Stimulated activated CD8-positive, alpha-beta memory T cell treated with anti-CD3 and anti-CD28 coated beads, Interleukin-15, amount 100 ng/mL, for 24 hours (primary cell): ENCODE measurements at places on chromosomes 4 and X.

DNA sequence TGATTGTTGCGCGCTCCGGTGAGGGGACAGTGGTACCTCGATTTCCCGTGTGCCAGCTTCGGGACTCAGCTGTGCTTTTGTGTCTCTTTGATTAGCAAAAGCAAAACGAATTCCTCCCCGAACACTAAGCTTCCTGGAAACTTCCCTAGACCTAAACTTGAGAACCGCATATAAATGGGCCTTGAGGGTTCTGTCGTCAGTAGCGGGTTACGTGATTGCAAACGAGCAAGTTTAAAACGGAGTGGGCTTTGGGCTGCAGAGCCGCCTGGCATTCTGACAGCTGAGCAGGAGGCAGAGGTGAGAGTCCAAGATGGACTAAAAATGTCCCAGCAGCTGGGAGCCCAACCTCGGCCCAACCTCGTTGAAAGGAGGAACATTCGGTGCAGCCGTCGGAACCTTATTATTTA is 1.2 kb upstream of the TAPT1 start:
- no peak for DNase-seq

DNA sequence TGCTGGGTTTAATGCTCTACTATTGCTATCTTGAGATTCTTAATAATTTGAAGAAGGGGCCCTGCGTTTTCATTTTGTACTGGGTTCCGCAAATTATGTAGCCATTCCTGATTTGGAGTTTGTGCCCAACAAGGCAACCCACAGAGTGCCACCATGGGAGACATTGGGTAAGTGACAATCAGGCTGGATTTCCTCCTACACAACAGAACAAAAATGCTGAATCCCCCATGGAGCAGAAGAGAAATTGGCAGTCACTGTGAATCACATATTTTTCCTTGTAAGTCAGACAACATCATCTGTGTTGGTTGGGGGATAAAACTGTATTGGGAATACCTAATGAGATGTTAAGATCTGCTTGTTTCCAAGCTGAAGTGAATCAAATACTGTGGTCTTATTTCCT is 80.9 kb downstream of the CNGA2 start:
- no peak for DNase-seq

- no peak for DNase-seq
Observed at GRCh38 chr4:152961773-152962115, 25.6 kb downstream of the FHDC1 start.

DNA sequence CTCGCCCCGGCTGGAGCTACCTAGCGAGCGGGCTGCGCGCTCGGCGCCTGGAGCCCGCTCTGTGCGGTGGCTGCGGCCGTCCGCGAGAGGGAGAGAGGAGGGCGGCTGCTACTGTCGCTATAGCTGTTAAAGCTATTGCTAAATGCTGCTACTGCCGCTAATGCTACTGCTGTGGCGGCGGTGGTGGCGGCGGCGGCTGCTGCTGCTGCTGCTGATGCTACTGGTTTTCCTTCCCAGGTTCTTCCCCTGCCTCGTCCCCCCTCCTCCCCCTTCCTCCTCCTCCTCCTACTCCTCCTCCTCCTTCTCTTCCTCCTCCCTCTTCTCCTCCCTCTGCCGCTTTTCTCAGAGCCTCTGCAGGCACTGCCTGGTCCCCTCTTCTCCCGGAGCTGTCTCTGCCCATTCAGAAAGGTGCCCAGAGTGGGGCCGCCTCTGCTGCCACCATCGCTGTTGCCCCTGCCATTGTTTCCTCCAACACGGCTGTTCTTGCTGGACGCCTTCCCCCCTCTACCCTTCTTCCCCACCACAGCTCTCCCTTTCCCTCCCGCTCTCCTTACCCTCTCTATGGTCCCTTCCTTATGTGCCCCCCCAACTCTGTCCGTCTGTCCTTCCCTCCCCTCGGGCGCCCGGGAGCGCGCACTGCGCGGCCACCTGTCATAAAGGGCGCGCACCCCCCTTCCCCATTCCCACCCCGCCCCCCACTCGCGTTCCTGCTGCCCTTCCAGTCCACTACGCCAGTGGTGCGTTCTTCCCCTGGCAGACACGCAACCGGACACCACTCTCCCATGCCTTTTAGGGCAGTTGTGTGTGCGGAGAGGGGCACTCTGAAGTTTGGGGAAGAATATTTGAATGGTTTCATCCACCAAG is at the start of gene NEXMIF:
NEXMIF (minus strand) TSS at position 228 of the 864 bp plus-strand sequence.
- DNase-seq: no peak

DNA sequence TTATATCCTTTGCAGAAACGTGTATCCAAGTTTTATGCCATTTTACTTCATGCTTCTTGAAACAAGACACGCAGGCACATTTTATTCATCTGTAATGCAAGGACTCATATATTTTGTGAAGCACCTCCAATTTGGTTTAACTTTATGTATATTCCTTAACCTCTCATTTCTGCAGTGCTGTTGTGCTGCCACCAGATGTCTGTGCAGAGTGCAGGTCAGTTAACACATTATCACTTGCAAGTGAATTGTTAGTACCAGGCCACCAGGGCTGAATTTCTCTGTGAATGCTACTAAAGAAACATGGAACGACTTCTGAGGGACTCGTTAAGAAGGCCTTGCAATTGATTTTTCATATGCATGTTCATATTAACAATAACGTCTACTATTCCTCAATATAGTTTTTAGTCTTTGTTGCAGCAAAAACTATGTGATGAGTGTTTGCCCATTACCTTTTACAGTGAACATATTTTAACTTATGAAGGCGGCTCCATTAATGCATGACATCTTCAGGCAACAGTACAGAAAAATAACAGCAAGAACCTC is 770.3 kb downstream of the NLGN4X start:
- DNase-seq: no peak

GRCh38 chr4:76308548-76308947 is 2.0 kb downstream of the STBD1 start:
- DNase-seq: no peak

DNA sequence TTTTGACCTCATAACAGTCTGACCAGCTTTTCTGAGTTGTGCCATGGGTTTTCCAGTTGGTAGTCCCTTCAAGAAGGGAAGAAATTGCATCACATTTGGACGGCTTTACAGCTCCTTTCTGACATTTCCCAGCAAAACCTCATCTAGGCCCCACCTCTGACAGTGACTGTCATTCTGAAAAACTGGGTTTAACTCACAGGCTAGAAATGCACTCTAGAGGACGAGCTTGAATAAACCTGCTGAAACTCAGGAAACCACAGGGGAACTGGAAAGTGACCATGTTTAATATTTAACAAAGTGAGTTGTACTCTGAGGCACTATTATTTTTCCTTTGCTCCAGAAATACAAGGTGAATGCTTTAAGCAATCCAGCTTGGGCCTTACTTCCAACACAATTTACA is 434.3 kb upstream of the RASGEF1B start:
- DNase-seq: no peak

DNA sequence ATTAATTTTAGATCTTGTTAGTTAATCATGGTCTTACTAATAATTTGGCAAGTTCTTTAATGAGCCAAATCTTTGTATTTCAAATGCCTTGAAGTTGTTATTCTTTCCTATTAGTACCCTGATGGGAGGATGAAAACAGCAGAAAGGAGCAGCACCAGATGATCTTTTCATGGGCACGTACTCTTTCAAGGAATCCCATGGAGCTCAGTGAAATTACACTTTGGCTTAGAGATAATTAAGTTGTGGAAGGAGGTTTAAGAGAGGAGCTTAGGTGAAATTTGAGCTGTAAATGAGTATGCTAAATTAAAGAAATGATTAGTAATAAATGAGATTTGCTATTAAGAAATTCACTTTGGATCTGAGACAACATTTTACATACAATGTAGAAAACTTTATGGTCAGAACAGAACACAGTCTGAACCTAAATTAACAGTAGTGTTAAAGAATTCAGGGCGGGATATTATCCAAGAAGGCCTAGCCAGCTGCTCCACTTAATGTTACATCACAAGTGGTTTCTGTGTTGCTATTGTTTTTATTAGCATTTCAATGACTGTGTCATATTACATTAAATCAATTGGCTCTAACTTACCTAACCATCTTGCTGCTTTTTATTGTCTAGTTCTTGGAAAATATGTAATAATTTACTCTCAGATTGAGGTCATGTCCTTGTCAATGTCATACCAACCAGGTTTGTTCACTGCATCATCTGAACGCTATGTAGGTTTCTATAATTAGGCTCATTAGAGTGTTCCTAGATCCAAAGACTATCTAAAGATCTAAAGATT is 3.9 kb downstream of the MTHFD2L start:
- DNase-seq: no peak

- no peak for DNase-seq
Observed at GRCh38 chr4:94076498-94076897, 131.2 kb upstream of the SMARCAD1 start.

DNA sequence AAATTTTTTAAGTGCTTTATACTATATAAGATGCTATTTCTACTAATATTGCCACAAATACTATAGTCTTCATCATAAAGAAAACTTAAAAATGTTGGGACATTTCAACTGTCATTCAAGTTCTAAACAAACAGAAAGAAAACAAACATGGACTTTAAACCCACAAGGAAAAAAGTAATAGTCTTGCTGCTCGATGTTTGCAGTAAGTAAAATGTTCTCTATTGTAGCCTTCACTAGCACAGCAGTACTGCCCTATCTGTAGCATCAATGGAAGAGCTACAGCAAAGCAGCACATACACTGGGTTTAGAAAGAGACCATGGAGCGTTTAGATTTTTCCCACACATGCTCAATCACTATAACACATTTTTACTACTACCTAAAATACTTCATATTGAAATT is 146.8 kb downstream of the KLHL13 start:
- no peak for DNase-seq

DNA sequence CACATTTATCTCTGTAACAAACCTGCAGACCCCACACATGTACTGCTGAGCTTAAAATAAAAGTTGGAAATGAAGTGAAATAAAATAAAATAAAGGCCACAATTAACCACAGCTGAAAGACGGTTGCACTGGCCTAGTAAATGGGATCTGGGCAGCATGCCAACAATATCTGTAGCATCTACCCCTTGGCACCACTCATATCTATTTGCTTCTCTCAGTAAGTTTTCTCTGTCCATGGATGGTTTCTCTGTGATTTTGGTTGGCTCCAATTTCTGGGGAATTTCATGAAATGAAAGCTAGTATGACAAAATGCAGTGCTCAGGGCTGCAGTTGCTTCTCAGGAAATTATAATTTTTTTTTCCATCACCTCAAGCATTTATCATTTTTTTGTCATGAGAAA is 172.0 kb upstream of the IL15 start:
- DNase-seq: no peak

DNA sequence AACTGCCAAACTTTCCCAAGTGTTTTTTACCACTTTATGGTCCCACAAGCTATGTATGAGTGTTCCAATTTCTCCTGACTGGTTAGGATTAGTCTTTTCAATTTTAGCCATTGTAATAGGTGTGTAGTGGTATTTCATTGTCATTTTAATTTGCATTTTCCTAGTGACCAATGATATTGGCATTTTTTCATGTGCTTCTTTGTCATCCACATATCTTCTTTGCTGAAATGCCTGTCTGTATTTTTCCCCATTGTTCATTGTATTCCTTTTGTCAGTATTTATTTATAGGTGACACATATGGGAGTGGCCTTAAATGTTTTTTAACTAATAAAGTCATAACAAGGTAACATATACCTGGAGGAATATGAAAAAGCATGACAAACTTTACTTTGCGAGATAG is 9.2 kb upstream of the UBE2D3 start:
- DNase-seq: no peak

GRCh38 chr4:148034813-148035212 is 302.9 kb downstream of the ARHGAP10 start:
- no peak for DNase-seq

DNA sequence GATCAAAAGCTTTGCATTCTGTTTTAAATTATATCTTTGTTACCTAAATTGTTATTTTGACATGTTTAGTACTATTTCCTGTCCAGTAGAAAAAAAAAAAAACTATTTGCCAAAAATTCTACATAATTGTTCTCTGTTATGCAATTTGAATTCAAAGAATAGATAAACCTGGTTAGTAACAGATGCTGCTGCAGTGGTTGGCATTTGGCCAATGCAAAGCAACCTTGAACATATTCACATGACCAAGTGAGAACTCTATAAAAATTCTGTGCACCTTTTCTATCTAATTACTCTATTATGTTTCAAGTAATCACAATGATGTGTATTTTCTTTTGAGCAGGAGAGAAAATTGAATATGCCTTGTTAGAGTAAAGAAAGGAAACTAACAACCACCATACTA is 1473.4 kb downstream of the RPA4 start:
- no peak for DNase-seq

DNA sequence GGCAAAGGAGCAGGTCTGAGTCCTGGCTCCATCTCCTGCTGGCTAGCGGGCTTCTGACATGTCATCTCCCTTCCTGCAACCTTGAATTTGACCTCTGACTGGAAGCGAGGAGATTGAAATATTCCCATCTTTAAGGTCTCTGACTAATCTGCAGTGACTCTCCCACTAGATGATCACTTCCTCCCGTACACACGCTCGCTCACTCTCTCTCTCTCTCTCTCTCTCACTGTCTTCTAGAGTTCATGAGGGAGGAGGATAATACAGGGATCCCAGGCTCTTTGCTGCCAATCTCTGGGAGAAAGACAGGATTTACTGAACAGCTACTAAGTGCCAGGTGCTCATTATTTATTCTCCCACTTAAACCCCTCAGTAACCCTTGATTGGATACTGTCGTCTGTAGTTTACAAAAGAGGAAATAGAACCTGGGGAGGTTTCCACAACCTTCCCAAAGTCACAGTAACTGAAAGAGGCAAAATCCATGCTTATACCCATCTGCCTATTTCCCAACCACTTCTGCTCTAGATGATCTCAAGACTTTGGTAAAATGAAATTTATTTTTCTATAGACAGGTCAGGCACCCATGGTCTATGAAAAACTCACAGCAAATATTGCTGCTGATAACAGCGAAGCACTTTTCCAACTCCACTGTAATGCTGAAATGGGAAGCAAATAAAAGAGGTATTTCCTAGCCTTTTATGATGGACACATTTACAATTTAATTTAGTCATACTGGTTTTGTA is 193.5 kb upstream of the C1QTNF7 start:
- DNase-seq: no peak

DNA sequence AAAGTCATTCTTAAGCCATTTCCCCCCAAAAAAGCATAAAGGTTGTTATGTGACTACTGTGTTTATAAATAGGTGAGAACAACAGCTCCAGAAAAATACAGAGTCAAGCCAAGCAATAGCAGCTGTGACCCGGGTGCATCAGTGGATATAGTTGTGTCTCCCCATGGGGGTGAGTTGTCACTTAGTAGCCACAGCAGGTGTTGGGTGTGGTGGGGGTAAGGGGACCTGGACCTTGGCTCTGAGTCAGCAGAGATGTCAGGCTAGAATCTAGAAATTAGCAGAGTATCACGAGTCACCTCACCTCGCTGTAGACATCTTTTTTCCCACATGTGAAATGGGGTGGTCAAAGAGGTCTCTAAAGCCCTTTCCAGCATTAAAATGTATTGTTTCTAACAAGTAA is 42.4 kb downstream of the MOSPD2 start:
- no peak for DNase-seq

- DNase-seq: no peak
Observed at GRCh38 chr4:11537846-11538245, 109.2 kb upstream of the HS3ST1 start.

GRCh38 chrX:46572340-46572936 is 1.1 kb upstream of the CHST7 start:
- DNase-seq: no peak
